Heart left ventricle (tissue), 16 donors: ENCODE measurements at places on chromosomes 2 and 18. TPM values are rescaled to one million over a fixed set of nuclear protein-coding genes. Genes with fewer than 3 reads are reported as not detected.

FAP gene
- 3.5 TPM for total RNA-seq

PRSS56 gene
- 0.16 TPM for total RNA-seq

MFSD2B gene
- 0.19 TPM for total RNA-seq

SLC23A3 gene
- 0.92 TPM for total RNA-seq

RAB31 gene
- 46.7 TPM for total RNA-seq

ANKRD30B gene
- not detected for total RNA-seq

FRZB gene
- total RNA-seq, result 1.9 TPM

RMC1 gene
- 17.5 TPM for total RNA-seq

TEKT4 gene
- 0.25 TPM for total RNA-seq
